ENCODE measurements at places on chromosomes 13 and 19.

GRCh38 chr19:51125421-51126075 is 842 bp downstream of the SIGLEC9 start:
- DNase-seq, result no peak

- DNase-seq, result no peak
These were observed 13.5 kb downstream of the TFDP1 start for GRCh38 chr13:113598081-113598410.

DNA sequence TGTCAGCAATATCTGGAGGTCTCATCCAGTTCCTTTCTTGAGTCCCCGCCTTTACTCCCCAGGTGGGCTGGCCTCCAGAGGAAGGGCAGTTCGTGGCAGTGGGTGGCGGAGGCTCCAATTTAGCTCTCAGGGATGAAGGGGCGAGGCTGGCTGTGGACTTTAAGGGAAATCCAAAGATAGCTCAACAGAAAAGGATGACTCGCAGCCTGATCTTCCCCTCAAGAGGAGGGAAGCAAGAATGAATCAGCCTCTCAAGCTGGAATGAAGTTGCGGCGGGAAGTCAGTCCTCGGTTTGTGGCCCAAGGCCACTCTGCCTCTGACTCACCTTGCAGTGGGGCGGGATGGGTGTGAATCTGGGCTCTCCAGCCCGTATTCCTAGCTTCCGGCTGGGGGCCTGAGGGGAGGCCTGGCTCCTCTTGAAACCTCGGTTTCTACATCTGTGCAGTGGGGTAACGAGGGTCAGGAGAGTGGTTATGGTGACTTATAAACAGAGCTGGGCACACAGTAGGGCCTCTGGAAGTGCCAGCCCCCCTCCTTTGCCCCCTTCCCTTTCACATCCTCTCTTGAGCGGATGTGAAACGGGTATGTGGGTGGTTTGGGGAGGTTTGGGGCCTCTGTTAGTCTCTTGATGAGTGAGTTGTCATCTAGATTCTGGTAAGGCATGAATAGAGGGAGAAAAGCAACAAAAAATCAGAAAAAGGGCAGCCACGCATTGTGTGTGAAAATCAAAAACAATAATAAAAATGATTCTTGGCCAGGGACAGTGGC is 10.5 kb upstream of the SMG9 start:
- peak; percentile 44 for DNase-seq

- DNase-seq, result no peak
These were observed 14.7 kb downstream of the ZNF441 start for GRCh38 chr19:11781295-11782057.

- no peak for DNase-seq
These were observed 22.0 kb downstream of the PLIN4 start for GRCh38 chr19:4496304-4496703.

DNA sequence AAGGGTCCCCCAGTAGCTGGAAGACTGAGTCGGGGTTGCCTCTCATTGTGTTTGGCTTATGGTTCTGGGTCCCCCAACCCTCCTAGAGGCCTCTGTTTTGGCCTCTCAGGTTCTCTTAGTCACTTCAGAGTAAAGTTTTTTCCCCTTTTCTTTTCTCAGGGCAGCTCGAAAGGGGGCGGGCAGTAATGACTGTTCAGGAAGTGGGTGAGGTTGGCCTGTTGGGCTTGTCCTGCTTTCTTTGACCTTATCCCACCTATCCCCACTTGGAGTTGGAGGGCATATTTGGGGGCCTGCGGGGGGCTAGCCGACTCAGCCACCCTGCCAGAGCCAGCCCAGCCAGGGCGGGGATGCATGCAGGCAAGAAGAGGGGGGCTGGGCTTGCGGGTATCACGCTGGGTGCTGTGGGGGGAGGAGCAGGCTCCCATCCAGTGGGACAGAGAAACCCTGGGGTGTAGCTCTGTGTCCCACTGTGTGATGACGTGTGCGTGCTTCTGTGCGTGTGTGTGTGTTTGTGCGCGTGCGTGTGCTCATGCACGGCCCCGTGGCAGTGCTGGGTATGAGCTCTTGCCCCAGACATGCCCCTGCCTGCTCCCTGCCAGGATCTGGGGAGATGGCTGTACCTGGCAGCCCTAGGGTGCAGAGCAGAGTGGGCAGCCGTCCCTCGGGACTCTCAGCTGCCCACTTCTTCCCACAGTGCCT is 1.4 kb downstream of the CIC start:
- no peak for DNase-seq

- DNase-seq, result peak; percentile 96
These were observed at the start of gene ZNF43 for GRCh38 chr19:21835810-21836444. ZNF43 (minus strand) TSS chr19:21836182; CDS start chr19:21836038, 144 bp downstream.

GRCh38 chr19:34482380-34483250 is 1.1 kb downstream of the WTIP start:
- no peak for DNase-seq

GRCh38 chr19:17121736-17122293 is 46.2 kb downstream of the MYO9B start:
- DNase-seq, result peak; percentile 28

GRCh38 chr19:38362076-38362945 is 12.1 kb upstream of the PSMD8 start:
- no peak for DNase-seq

DNA sequence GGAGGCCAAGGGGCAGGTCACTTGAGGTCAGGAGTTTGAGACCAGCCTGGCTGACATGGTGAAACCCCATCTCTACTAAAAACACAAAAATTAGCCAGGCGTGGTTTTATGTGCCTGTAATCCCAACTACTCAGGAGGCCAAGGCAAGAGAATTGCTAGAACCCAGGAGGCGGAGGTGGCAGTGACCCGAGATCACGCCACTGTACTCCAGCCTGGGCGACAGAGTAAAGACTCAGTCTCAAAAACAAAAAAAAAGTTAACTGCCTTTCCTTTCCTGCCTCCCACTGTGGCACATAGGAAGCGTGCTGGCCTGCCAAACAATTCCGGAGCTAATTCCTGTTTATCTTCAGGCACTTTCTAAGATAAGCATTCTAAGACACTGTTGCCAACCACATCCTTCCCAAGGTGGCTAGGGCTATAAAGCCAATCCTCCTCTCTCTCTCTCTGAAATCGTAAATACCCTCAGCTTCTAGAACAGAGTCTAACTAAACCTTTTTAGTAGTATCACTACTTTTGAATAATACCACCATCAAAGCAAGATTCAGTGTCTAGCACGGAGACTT is 21.6 kb downstream of the SLC25A30 start:
- no peak for DNase-seq

- no peak for DNase-seq
These were observed 10.5 kb upstream of the ELF1 start for GRCh38 chr13:41029629-41030028.

All from thoracic aorta (tissue), 2 donors.